T-helper 1 cell (primary cell): ENCODE measurements at places on chromosomes 4 and X.

DNA sequence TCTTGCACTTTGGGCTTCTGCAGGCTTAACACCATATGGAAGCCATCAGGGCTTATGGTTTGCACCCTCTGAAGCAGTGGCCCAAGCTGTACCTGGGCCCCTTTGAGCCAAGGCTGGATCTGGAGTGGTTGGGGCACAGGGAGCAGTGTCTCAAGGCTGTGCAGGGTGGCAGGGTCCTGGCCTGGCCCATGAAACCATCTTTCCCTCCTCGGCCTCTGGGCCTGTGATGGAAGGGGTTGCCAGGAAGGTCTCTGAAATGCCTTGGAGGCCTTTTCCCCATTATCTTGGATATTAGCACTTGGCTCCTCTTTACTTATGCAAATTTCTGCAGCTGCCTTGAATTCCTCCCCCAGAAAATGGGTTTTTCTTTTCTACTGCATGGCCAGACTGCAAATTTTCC lies 134.7 kb upstream of the USP9X start:
- no peak for DNase-seq

- DNase-seq: no peak
Measured at GRCh38 chr4:146041139-146042004, 102.7 kb upstream of the ZNF827 start.

DNA sequence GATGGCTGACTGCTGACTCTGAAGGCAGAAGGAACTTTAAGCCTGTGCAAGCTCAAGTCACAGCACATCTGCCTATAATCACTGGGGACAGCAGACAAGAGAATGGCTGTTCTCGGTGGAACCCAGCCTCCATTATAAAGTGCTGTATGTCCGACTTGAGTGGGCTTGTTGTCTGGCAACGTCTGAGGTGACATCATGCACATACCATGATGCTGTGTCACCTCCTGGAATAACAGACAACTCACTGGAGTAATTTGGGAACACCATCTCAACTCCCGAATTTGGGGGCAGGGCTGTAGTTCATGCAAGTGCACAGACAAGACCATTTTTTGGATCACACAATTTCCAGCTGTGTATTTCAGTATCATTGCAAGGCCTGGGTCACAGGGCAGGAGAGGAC lies 59.8 kb upstream of the GPM6B start:
- no peak for DNase-seq

DNA sequence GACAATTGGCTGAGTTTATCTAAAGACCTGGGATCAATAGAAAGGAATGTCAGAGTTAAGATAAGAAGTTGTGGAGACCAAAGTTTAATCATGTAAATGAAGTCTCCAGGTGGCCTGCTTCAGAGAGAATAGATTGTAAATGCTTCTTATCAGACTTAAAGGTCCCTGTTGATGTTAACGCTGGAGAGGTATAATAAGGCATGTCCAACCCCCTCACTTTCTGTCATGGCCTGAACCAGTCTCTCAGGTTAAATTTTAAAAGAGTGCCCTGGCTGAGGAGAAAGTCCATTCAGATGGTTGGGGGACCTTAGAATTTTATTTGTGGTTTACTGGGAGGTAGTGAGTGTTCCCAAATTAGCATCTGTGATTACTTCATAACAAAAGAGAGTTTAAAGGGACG lies 86.7 kb downstream of the AKAP4 start:
- no peak for DNase-seq

DNA sequence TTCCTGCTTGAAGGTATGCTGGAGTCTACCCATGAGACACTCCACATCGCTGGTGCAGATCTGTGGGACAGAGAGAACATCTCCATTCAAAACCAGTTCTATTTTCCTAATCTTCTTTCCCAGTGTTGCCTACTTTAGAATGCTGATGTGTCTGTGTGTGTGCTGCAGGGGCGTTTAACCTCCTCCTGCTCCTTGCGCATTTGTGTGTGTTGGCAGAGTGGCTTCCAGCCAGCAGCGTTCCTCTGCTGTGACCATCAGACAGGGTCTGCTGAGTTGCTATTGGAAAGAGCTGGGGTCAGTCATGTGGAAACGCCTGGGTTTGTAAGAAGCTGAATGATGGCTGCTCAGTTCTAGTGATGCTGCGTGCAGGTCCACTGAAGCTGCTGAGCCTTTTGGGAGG lies 223.6 kb downstream of the RBMX2 start:
- no peak for DNase-seq

- DNase-seq: peak; percentile 9
Measured at GRCh38 chr4:113899271-113900070, 80.0 kb downstream of the ARSJ start.

DNA sequence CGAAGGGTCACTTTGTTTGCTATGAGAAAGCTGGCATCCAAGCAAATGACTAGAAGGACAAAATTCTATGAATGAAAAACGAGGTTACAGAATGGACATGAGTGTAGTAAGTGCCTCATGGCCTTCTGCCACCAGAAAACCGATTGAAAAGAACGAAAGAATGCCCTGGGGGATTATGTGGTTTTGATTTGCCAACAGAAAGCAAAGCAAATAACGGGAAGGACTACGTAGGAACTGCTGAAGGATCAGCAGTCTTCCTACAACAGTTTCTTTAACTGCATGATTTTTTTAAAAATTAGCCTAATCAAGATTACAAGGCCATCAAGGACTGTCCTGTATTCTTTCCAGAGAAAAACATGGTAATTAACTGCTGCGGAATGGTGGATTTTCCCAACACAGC lies 50.6 kb downstream of the NRK start:
- no peak for DNase-seq

DNA sequence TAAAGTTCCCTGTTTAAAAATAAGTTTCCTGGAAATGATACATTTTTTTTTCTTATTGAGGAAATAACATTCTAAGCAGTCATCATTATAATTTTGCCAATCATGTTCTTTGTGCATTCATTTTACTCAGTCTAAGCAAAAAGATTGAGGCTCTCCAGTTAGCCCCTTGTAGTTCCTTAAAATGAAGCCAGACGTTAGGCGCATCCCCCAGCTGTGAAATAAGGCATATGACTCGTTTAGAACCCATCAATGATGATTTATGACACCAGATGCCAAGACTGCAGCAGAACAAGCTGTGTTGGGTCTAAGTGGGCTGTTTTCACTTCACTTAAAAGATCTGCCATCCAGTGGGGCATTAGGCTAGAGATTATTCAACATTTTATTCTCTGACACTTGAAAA lies 17.0 kb downstream of the PDGFC start:
- DNase-seq: no peak

DNA sequence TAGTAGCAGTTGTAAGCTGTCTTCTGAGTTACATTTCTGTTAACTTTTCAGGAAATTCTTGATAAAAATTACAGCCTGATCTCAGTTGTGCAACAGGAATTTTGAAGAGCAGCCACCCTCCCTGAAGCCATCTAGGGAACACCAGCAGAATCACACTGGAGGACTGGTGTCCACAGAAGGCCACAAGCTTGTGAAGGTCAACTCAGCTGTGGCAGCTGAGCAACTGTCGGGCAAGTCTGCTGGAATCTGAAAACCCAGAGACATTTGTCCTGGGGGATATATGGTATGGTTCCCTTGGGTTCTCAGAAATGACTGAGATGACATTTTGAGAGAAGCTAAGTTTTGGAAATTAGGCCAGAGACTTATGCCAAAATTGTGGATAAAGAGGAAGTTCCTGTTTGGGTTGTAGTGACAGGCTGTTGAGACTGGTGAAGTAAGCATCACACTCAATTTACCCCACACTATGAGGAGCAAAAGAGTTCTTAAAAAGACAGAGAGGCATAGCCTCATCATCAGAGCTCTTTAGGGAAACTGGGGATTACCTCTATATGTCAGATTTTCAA lies 78.1 kb upstream of the TNIP3 start:
- DNase-seq: no peak
